ENCODE measurements at places on chromosomes 2 and 18.

DNA sequence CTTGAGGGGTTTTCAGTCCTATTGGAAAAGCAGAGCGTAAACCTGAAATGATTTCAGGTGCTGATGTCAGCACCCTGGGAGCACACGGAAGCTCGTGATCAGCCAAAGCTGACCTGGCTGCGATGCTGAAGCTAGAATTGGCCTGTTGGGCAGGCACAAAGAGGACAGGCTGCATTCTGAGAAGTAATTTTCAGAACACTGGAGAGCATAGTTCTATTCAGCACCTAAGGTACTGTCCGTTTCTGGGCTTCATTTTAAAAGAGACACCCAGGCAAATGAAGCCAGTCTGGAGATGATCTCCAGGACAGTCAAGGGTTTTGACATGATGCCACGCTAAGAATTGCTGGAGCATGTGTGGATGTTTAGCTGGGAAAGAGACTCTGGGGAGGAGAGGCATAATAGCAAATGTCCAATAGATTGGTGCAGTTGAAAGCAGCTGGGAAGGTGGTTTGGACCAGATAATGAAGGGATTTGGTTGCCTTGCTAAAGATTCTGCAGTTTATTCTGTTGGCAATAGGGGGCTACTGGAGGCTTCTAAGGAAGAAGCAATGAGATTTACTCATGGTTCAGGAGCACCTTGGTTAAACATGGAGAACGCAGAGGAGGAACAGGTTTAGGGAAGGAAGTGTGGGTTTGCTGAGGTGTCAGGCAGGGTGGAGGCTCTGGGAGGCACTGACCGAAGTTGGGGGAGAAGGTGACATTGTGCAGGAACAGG lies 86.6 kb downstream of the ACOXL start:
- DNase-seq = no peak

- DNase-seq = peak; percentile 55
Measured at GRCh38 chr2:235330775-235331451, 162.9 kb upstream of the AGAP1 start.

GRCh38 chr2:56128235-56128634 lies 55.6 kb upstream of the CCDC85A start:
- no peak for DNase-seq

DNA sequence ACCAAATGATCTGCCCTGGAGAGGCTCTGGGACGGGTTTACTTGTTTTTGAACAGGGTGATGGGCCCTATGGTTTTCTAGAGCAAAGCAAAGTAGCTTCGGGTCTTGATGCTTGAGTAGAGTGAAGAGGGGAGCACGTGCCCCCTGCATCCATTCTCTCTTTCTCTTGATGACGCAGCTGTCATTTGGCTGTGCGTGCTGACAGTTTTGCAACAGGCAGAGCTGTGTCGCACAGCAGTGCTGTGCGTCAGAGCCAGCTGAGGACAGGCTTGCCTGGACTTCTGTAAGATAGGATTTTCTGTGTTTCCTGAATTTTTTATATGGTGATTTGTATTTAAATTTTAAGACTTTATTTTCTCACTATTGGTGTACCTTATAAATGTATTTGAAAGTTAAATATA lies 11.9 kb downstream of the ACKR3 start:
- no peak for DNase-seq

- no peak for DNase-seq
Measured at GRCh38 chr2:37125416-37125815, 31.4 kb downstream of the EIF2AK2 start.

GRCh38 chr2:34332813-34333212 lies 733.7 kb upstream of the FAM98A start:
- DNase-seq = no peak

GRCh38 chr2:136154384-136154783 lies 36.4 kb upstream of the CXCR4 start:
- DNase-seq = no peak

DNA sequence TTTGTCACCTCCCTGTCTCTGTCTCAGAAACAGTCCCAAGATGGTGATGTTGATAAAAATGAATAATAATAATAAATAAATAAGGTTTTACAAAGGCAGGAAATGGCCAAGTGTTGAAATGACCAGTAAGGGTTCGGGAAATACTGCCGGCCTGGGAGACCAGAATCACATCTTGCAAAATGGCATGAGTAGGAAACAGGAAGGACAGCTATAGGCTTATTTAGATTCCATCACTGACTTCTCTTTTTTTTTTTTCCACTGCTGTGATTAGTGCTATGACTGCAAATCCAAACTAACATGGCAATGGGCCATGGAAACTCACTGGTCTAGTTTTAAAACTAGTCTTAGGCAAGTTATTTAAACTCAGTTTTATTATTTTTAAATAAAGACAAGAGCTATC lies 60.6 kb downstream of the SCN1A start:
- DNase-seq = no peak

DNA sequence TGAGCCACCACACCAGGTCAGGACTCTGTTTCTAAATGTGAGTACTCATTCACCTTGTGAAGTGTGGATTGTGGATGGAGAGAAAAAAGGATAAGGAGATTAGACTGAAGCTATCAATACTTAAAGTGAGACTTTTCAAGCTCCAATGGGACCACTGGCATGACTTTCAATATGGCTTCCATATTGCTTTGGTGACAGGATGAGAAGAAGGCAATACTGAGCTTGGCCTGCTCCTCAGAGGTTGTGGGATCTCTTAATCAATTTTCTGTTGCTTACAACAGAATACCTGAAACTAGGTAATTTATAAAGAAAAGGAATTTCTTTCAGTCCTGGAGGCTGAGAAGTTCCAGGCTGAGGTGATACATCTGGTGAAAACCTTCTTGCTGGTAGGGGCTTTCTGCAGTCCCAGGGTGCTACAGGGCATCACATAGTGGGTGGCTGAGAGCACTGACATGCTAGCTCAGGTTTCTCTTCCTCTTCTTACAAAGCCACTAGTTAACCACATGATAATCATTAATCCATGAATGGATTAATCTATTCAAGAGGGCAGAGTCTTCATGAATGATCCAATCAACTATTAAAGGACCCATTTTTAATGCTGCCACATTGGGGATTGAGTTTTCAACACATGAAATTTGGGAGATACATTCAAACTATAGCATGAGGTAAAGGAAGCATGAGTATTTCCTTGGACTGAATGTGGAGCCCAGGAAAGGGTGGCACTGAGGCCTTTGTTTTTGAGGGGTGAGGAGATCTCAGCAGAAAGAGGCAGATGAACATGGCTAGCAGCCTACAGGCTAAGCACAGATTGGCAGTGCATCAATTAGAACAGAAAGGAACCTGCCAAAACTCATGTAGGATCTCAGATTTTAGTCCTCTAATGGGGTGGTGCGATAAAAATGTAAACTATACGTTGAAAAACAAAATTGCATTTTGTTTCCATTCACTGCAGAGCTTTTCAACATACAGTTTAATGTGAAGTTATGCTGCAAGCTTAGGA lies 274.5 kb downstream of the PIK3C3 start:
- DNase-seq = no peak

GRCh38 chr18:32549248-32550110 lies 78.8 kb upstream of the GAREM1 start:
- DNase-seq = peak; percentile 3

DNA sequence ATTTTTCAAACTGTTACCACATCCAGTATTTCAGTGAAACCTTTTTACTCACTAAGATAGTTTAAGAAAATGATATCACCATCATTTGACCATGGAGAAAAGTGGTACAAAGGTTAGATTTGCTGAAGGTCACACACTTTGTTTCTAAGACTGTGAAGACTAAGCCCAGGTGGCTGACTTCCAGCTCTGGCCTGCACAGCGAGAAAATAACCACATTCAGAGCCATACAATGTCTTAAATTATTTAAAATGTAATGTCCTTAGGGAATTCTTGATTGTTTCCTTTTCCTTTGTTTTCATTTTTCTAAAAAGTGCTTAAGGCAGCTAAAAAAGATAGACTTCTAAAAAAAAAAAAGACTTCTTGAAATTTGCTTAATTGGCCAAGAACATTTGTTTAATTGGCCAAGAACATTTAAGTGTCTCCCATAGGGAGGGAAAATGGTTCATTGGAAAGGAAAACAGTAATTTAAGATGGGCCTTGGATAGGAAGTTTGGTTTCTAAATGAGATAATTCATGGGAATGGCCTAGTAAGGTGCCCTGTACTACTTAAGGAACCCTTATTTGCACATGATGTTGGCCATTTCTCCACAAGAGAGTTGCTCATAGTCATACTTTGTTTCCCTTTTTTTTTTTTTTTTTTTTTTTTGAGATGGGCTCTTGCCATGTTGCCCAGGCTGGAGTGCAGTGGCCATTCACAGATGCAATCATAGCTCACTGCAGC lies 45.2 kb downstream of the CYP1B1 start:
- DNase-seq = no peak

DNA sequence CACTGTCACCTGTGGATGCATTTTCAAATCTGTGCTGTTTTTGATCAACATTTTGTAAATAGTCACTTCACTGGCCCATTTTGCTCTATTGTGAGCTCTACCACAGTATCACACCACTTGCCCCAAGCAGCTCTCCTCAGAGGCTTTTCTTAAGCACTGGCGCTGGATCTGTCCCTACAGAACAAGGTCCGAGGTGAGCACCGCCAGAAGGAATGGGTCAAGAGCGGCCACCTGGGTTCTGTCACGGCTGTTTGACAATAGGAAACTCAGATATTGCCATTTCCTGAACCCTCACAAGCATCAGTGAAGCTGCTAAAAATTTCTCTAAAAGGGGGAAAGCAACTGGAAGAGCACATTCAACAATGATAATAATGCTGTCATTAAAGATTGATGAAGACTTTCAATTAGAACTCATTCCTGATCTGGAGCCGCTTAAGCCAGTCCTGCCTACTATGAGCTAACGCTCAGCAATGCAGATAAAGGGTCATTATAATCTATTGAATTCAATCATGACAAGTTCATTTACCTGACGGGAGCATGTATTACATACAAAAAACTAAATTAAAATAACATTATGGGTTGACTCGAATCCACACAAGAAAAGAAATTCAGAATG lies 514.0 kb downstream of the GALR1 start:
- DNase-seq = no peak

GRCh38 chr18:65025756-65026155 lies 725.1 kb upstream of the CDH7 start:
- no peak for DNase-seq

DNA sequence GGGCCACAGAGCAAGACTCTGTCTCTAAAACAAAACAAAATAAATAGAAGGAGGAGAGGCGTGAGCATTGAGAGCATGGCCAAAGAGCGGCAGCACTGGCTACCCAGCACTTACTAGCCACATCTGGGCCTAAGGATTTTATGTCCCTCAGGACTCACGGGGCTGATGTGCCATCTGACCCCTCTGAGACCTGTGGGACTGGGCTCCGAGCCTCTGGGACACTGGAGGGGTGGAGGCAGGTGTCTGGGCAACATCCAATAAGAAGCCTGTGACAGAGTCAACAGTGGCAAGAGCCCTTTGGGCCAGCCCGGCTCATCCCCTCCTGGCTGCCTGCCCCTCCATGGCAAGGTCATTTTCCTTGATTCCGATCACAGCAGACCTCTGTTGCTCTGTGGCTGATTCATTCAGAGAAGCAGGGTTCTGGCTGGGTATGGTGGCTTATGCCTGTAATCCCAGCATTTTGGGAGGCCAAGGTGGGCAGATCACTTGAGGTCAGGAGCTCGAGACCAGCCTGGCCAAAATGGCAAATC lies 60.7 kb downstream of the RRM2 start:
- DNase-seq = no peak

- no peak for DNase-seq
Measured at GRCh38 chr2:27747827-27748352, 23.6 kb upstream of the MRPL33 start.

- DNase-seq = no peak
Measured at GRCh38 chr18:8546677-8547076, 62.6 kb upstream of the RAB12 start.

- DNase-seq = no peak
Measured at GRCh38 chr2:163736433-163737189, 803 bp upstream of the FIGN start.

DNA sequence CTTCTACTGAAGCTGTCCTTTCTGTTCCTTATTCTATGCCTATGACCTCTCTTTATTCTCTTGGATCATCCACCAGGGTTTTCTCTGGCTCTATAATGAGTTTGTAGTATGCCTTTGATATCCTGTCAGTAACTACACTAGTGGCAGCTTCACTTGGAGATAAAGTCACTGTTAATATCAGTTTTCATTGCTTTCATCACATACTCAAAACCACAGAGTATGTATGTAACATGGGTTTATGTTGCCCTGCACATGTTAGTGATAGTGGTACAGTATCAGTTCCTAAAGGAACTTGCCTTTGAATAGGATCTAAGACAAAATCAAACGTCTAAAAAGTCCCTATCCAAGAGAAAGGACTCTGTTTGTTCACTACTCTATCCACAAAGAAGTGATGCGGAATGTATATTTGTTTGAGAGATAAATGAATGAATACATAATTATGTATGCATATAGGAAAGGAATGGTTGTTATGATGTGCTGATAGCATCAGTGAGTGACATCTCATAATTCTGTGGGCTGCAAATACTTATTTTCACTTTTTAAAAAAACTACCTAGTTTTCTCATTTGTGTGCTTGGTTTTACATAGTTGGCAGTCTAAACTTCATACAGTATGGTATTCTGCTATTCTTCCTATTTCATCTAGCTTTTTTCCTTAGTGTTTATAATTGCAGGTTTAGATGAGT lies 45.1 kb downstream of the TET3 start:
- no peak for DNase-seq

GRCh38 chr2:234502285-234502918 lies 5.5 kb upstream of the ARL4C start:
- DNase-seq = peak; percentile 67

DNA sequence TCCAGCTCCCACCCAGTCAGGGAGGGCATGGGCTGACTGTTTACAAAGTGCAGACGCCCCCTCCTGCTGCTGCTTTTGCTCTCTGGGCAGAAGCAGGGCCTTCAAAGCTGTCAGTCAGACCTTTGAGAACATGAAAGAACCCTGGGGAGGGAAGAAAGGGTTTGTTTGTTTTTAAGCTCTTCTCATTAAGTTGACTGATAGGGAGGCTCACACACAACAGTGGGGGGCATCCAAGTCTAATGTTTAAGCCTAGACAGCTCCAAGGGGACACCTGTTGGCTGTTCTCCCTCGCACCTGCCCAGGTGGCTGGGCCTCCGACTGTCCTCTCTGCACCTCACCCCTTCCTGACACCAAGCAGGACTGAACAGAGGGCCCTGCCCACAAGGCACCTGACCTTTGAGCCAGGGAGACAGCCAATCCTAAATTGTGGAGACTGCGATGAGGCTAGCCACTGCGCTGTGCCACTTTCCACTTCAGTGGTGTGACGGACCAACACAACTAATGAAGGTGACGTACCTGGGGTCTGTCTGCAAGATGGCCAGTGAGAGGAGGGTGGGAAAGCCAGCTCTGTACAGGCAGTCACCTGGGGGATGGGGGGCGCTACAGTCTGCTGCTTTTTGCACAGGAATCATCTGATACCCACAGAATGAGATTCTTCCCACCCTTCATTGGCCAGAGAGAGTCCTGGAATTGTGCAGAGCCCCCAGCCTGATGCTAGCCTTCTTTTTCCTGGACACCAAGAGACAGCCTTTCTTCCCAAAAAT lies 16.3 kb downstream of the ST6GAL2 start:
- no peak for DNase-seq

- no peak for DNase-seq
Measured at GRCh38 chr2:78417355-78417754, 608.1 kb upstream of the REG3G start.
